ENCODE measurements at places on chromosomes 3 and 15.
A peak's percentile ranks its signal among the peaks of the same experiment; 100 is the strongest.

GRCh38 chr3:9109568-9109914, 139.9 kb downstream of the SRGAP3 start:
- no peak overlapping the region for H3K27ac ChIP-seq
- H3K4me3 ChIP-seq: no peak overlapping the region
- H3K4me1 ChIP-seq: no peaks in the 10 kb centered on the region
- DNase-seq: no peak
- no peaks in the 10 kb centered on the region for H3K36me3 ChIP-seq

GRCh38 chr3:29186131-29186599, 94.7 kb upstream of the RBMS3 start:
- H3K36me3 ChIP-seq: no peaks in the 10 kb centered on the region
- no peaks in the 10 kb centered on the region for H3K27me3 ChIP-seq
- H3K27ac ChIP-seq: peak overlapping the region; percentile 79
- H3K4me3 ChIP-seq: no peak overlapping the region

- H3K27ac ChIP-seq: no peak overlapping the region
- H3K4me3 ChIP-seq: no peak overlapping the region
- H3K27me3 ChIP-seq: no peaks in the 10 kb centered on the region
- H3K4me1 ChIP-seq: no peaks in the 10 kb centered on the region
These were observed 18.3 kb downstream of the ACAA1 start for GRCh38 chr3:38118421-38119247.

GRCh38 chr3:188358787-188359493, 205.0 kb downstream of the LPP start:
- H3K4me1 ChIP-seq: no peaks in the 10 kb centered on the region
- H3K27me3 ChIP-seq: no peaks in the 10 kb centered on the region
- no peaks in the 10 kb centered on the region for H3K36me3 ChIP-seq
- DNase-seq: no peak

DNA sequence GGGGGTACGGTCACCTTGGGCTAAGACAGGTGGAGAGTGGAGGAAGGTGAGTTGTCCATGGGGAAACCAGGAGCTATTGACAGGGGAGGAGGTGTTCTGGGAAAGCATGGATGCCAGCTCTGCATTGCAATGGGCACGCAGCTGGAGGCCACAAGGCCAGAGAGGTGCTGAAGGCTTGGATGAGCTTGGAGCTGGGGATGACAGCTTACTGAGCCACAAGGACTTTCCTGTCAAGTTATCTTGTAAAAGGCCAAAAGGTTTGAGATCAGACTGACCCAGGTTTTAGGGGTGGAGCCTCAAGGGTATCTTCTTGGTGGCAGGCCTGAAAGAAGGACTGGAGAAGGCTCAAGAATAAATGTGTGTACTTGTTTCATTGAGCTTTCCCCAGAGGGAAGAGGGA, 115.2 kb downstream of the ASB7 start:
- no peak for DNase-seq
- no peaks in the 10 kb centered on the region for H3K27me3 ChIP-seq

GRCh38 chr15:41560572-41560874, 1.5 kb downstream of the TYRO3 start:
- no peak for DNase-seq
- H3K27ac ChIP-seq: no peak overlapping the region
- peaks cover 6% of the 10 kb centered on the region for H3K4me1 ChIP-seq
- no peaks in the 10 kb centered on the region for H3K27me3 ChIP-seq
- H3K36me3 ChIP-seq: no peaks in the 10 kb centered on the region
- no peak overlapping the region for H3K4me3 ChIP-seq

DNA sequence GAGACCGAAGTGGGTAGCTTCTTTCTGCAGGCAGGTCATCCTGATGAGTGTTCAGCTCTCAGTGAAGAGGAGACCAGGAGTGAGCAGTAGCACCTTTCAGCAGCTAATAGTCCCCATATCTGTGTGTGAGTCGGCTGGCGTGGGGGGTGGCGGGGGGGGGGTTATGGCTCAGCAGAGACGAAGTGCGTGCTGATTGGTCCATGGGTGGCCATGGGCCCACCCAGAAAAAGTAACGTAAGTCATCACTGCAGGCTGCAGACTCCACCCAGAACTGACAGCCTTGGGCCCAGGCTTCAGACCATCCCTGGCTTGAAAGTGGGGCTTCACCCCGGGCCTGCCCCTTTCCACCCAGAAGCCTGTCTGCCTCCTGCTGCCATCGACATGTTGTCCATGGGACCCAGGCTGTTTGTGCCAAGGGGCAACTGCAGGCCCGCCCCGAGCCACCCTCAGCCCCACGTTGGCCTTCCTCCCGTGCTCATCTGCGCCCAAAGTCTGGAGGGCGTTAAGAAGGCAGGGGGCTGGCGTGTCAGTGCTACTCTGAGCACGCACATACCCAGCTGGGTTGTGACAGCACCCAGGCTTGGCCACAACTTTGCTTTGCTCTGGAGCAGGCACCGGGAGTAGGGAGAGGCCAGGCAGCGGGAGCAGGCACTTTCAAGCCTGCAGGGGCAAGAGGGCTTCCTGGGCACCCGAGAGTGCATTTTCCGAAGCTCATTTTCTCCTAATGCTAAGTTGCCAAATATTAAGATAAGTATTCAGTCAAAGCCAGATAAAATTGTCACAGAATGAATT, 511.7 kb upstream of the CDIN1 start:
- H3K27ac ChIP-seq: no peak overlapping the region
- H3K4me3 ChIP-seq: no peak overlapping the region
- DNase-seq: no peak
- no peaks in the 10 kb centered on the region for H3K4me1 ChIP-seq

- no peak overlapping the region for H3K27ac ChIP-seq
- H3K4me3 ChIP-seq: no peak overlapping the region
- peak; percentile 1 for DNase-seq
- H3K4me1 ChIP-seq: no peaks in the 10 kb centered on the region
- H3K36me3 ChIP-seq: no peaks in the 10 kb centered on the region
These were observed 65.4 kb downstream of the KCNH8 start for GRCh38 chr3:19213603-19214220.

- no peaks in the 10 kb centered on the region for H3K4me1 ChIP-seq
- H3K4me3 ChIP-seq: no peak overlapping the region
- H3K27me3 ChIP-seq: peaks cover 3% of the 10 kb centered on the region
- no peak overlapping the region for H3K27ac ChIP-seq
These were observed 57.4 kb downstream of the ISG20 start for GRCh38 chr15:88696254-88696653.

DNA sequence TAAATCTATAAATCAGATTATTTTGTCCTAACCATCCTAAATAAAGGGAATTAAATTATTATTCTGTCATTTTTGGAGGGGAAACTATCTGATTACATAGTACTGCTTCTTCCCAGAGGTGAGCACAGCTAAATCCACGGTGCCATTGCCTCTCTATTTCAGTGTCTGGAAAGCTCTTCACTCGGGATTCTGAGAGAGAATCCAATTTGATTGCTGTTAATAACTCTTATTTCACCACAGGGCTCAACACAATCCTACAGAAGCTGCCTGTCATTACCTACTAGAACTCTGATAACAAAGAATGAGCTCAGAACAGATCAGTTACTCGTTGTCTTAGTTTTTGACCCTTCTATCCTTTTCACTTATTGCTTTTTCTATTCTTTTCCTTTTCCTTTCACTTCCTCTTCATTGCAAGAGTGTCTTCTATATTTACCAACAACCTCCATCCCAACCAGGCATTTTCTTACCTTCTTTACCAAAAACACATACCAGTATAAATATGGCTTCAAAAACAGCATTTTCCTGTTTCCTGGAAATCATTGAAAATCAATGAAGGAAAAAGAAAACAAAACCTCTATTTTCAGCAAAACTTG, 30.4 kb downstream of the OXNAD1 start:
- no peak for DNase-seq
- no peak overlapping the region for H3K4me3 ChIP-seq
- no peak overlapping the region for H3K27ac ChIP-seq
- H3K27me3 ChIP-seq: no peaks in the 10 kb centered on the region
- H3K4me1 ChIP-seq: no peaks in the 10 kb centered on the region

DNA sequence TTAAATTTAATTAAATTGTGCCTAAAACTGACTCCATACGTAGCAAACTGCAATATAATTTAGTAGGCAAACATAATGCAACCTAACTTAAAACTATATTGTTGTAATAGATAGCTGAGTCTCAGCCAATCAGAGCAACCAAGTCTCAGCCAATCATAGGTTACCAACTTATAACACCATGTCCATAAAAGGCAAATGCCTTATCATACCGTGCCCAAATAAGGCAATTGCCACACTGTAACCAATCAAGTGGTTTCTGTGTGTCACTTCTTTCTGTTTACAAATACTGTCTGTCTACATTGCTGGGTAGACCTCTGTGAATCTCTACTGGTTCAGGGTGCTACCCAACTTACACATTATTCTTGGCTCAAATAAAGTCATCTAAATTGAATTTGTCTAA, 728.4 kb upstream of the EPHA6 start:
- no peak overlapping the region for H3K4me3 ChIP-seq
- no peak for DNase-seq
- H3K4me1 ChIP-seq: no peaks in the 10 kb centered on the region
- no peaks in the 10 kb centered on the region for H3K36me3 ChIP-seq

GRCh38 chr15:93467337-93467736, 378.3 kb upstream of the RGMA start:
- DNase-seq: peak; percentile 72
- no peaks in the 10 kb centered on the region for H3K36me3 ChIP-seq
- H3K27me3 ChIP-seq: no peaks in the 10 kb centered on the region
- H3K4me1 ChIP-seq: peaks cover 9% of the 10 kb centered on the region

DNA sequence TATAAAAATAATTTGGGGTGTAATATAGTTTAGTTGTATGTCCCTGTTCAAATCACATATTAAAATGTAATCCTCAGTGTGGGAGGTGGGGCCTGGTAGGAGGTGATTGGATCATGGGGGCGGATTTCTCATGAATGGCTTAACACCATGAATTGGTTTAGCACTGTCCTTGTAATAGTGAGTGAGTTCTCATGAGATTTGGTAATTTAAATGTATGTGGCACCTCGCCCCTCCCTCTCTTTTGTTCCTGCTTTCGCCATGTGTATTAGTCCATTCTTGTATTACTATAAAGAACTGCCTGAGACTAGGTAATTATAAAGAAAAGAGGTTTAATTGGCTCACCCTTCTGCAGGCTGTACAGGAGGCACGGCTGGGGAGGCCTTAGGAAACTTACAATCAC, 83.9 kb downstream of the ANXA2 start:
- H3K4me3 ChIP-seq: no peak overlapping the region
- no peak overlapping the region for H3K27ac ChIP-seq
- H3K4me1 ChIP-seq: no peaks in the 10 kb centered on the region
- H3K27me3 ChIP-seq: no peaks in the 10 kb centered on the region
- DNase-seq: no peak

- peaks cover 7% of the 10 kb centered on the region for H3K4me1 ChIP-seq
- no peak for DNase-seq
- no peak overlapping the region for H3K4me3 ChIP-seq
- no peaks in the 10 kb centered on the region for H3K27me3 ChIP-seq
- no peak overlapping the region for H3K27ac ChIP-seq
These were observed 29.9 kb upstream of the RAB11A start for GRCh38 chr15:65839354-65839901.

- no peaks in the 10 kb centered on the region for H3K36me3 ChIP-seq
- H3K4me1 ChIP-seq: no peaks in the 10 kb centered on the region
- no peaks in the 10 kb centered on the region for H3K27me3 ChIP-seq
- no peak overlapping the region for H3K27ac ChIP-seq
These were observed 330.2 kb downstream of the EPHB1 start for GRCh38 chr3:135125171-135125801.

GRCh38 chr15:21271566-21271965, 168.7 kb downstream of the POTEB3 start:
- H3K36me3 ChIP-seq: no peaks in the 10 kb centered on the region
- DNase-seq: peak; percentile 11
- H3K4me1 ChIP-seq: peaks cover 23% of the 10 kb centered on the region
- H3K4me3 ChIP-seq: no peak overlapping the region
- peak overlapping the region; percentile 11 for H3K27ac ChIP-seq
- no peaks in the 10 kb centered on the region for H3K27me3 ChIP-seq

DNA sequence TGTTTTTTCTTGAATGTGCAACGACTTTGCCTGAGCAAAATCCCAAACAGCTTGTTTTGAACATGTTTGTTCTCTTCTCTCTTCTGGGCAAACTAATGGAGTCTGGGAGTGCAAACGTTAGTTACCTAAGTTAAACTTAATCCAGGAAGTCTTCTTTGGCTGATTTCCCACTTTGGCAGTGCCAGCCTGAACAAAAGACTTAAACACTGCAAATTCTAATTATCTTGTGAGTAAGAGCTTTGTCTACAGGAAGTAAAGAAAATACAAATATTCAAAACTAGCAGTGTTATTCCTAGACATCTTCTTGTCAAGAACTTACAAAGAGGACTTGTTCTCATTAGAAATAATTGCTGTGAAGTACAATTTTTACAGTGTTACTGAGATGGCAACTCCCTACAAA, 16.7 kb upstream of the DENND6A start:
- no peaks in the 10 kb centered on the region for H3K36me3 ChIP-seq
- H3K27ac ChIP-seq: no peak overlapping the region
- no peaks in the 10 kb centered on the region for H3K27me3 ChIP-seq
- H3K4me3 ChIP-seq: no peak overlapping the region
- DNase-seq: no peak
- no peaks in the 10 kb centered on the region for H3K4me1 ChIP-seq

- H3K27ac ChIP-seq: no peak overlapping the region
- no peaks in the 10 kb centered on the region for H3K4me1 ChIP-seq
- H3K27me3 ChIP-seq: no peaks in the 10 kb centered on the region
- H3K4me3 ChIP-seq: no peak overlapping the region
- no peaks in the 10 kb centered on the region for H3K36me3 ChIP-seq
These were observed 12.9 kb downstream of the IQCH start for GRCh38 chr15:67267440-67267839.

DNA sequence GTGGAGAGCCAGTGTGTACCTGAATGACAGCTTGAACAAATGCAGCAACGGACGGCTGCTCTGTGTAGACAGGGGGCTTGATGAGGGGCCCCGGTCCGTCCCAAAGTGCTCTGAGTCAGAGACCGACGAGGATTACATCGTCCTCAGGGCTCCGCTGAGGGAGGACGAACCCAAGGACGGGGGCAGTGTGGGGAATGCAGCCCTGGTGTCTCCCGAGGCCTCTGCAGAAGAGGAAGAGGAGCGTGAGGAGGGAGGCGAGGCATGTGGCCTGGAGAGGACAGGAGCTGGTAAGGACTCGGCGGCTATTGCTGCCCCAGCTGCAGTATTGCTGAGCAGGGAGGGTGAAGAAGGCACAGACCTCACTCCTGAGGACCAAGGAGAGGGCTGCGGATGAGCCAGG, 54.4 kb upstream of the WNT7A start:
- H3K36me3 ChIP-seq: no peaks in the 10 kb centered on the region
- H3K27ac ChIP-seq: no peak overlapping the region
- H3K27me3 ChIP-seq: no peaks in the 10 kb centered on the region
- no peak for DNase-seq

GRCh38 chr3:127694467-127695215, 21.9 kb downstream of the ABTB1 start:
- DNase-seq: peak; percentile 37
- H3K27me3 ChIP-seq: no peaks in the 10 kb centered on the region
- no peak overlapping the region for H3K4me3 ChIP-seq
- no peaks in the 10 kb centered on the region for H3K36me3 ChIP-seq
- H3K27ac ChIP-seq: no peak overlapping the region
- peaks cover 35% of the 10 kb centered on the region for H3K4me1 ChIP-seq

GRCh38 chr3:71502066-71502625, 81.4 kb downstream of the FOXP1 start:
- DNase-seq: no peak
- H3K27me3 ChIP-seq: no peaks in the 10 kb centered on the region
- H3K4me1 ChIP-seq: no peaks in the 10 kb centered on the region

All from SJCRH30 (cell line).